ENCODE measurements at places on chromosomes 7 and 10. TPM values are rescaled to one million over a fixed set of nuclear protein-coding genes. Genes with fewer than 3 reads are reported as not detected.

DNA sequence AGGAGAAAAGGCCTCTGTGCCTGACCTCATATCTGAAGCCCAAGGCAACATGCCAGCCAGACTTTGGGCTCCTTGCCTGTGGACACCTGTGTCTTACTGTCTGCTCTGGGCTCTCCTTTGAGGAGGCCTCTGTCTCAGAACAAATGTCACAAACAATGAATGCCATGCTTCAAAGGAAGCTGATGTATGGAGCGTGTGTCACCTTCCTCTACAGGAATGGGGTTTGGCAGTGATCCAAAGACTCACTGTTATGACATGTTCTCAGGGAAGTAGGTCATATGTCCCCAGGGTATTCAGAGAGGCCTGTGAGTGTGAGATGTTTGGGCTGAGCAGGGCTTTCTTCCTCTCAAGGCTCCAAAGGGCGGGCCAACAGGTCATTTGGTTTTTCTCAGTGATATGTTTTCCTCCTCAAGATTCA, 38.4 kb downstream of the PTPRE start:
- DNase-seq, result no peak

DNA sequence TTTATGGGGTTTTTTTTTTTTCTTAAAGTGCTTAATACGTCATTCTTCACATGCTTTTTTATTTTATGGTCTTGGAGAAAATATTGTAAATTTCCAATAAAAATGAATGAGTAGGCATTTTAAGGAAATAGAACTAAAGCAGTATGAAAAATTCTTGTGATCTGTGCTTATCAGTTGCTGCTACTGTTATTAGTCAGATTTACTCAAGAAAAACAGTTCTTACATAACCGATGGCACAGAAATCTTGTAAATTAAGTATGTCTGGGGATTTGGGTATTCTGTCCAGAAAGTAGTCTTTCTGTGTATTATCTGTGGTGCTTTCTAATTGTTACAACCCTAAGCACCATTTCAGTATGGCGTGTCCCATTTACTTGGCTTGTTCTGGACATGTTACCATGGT, 64.7 kb downstream of the LRGUK start:
- DNase-seq, result no peak

- DNase-seq, result peak; percentile 69
Measured at GRCh38 chr10:52949899-52950298, 177.3 kb upstream of the MBL2 start.

DNA sequence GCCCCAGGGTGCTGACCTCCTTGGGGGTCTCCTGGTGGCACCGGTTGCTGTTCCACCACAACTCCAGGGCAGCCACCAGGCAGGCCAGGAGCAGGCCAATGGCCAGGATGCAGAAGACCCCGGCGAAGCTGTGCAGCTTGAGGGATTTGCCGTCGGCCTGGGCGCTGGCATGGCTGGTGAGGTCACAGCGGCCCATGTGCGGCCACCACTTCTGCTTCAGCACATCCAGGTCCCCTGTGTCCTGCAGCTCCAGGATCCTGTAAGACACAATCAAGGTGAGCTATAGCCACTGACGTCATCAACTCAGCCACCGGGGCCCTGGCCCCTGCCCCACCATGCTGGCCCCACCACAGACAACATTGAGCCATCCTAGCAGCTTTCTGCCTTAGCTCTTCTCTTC, 753.2 kb downstream of the GRID1 start:
- peak; percentile 17 for DNase-seq

DNA sequence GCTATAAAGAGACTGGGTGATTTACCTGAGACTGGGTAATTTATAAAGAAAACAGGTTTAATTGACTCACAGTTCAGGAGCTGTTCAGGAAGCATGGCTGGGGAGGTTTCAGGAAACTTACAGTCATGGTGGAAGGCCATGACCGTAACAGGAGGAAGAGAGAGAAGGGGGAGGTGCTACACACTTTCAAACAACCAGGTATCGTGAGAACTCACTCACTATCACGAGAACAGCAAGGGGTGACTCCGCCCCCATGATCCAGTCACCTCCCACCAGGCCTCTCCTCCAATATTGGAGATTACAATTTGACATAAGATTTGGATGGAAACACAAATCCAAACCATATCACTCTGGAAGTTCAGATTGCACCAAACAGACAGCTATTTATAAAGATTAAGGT, 59.8 kb upstream of the ARHGAP21 start:
- DNase-seq, result no peak

GRCh38 chr7:17558558-17559332, 260.3 kb downstream of the AHR start:
- no peak for DNase-seq

DNA sequence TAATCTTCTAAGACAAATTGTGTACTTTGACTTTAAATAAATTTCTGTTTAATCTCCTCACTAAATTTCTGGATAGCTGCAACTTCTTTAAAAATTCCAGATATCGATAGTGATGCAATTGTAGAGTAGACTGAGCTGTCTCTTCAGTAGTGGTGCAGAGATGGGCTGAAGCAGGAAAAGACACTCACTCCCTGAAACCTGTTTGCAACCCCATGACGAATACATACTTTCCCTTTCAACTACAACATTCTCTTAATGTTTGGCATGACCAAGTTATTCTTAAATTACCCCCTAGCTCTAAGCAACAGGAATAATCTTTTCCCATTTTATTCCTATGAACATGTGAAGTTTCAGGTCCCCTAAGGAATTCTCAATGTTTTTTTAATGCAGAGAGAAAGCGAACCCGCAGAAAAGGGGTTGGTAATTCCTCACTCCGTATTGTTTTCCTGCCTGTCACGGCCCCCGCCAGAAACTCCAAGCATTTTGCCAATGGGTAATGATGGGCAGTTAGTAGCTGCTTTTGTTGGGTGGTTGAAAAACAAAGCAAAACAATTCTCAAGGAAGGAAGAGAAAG, 1.3 kb downstream of the THSD7A start:
- no peak for DNase-seq

GRCh38 chr7:3959364-3959763, 658.3 kb downstream of the SDK1 start:
- no peak for DNase-seq

DNA sequence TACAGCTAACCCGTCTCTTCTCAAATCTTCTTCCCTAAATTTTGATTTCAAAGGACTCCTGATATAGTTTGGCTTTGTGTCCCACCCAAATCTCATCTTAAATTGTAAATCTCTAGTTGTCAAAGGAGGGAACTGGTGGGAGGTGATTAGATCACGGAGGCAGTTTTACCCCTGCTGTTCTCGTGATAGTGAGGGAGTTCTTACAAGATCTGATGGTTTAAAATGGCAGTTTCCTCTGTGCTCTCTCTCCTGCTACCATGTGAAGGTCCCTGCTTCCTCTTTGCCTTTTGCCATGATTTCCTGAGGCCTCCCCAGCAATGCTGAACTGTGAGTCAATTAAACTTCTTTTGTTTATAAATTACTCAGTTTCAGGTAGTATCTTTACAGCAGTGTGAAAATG, 269.3 kb downstream of the POLR1F start:
- no peak for DNase-seq

DNA sequence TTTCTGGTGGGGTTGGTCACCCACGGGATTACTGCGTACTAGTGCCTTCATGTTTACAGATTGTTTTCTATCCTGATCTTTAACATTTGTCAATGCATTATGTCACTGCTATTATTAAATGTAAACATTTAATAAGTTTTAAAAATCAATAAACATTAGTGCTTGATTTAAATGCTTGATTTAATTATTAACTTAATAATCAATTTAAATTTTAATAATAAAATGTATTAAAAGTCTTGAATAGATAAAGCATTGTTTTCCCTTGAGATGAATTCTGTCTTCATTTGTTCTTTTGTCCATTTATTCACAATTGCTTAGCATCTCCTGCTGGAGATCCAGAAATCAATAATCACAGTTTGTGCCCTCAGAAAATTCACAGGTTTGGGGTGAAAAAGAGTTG, 201.8 kb upstream of the HDAC9 start:
- DNase-seq, result no peak

DNA sequence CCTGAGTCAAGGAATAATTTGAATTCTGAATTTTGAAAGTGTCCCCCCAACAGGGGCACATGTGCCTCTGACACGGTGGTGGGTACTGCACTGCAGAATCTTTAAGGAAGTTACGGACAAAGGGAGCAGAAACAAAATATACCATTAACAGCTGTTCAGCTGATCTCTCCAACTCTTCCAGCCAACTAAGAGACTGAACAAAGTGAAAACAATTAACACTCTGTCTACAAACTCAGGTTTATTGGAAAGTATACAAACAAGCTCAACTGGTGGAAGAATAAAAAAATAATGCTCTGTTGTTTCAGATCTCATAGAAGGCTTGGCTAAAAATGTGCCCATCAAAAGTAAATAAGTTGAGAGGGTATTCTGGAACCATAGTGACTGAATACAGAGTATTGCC, 34.4 kb downstream of the ASB4 start:
- no peak for DNase-seq

DNA sequence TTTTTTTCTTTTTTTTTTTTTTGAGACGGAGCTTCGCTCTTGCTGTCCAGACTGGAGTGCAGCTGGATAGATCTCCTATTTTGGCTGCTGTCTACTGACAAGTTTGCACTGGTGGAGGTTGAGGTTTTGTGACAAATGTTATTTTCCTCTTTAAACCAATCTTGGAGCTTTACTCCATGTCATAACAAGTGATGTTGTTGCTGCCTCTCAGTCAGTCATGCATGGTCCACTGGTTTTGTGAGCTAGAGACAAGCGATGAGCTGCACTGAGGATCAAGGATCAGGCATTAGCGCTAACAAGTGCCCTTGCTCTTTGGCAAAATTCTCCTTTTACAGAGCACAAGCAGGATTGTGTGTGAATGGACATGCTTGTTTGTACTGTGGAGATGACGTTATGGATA, 805 bp upstream of the WDFY4 start:
- DNase-seq, result no peak

DNA sequence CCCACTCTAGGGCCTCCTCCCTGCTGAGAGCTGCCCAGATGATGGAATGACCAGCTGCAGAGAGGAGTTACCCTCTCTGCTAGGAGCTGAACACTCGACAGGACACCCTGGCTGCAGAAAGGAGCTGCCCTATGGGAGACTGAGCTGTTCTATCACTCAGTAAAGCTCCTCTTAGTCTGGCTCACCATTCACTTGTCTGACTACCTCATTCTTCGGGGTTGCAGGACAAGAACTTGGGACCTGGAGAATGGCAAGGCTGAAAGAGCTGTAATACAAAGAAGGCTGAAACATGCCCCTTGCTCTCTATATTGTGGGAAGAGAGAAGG, 30.5 kb downstream of the CRTAC1 start:
- no peak for DNase-seq

DNA sequence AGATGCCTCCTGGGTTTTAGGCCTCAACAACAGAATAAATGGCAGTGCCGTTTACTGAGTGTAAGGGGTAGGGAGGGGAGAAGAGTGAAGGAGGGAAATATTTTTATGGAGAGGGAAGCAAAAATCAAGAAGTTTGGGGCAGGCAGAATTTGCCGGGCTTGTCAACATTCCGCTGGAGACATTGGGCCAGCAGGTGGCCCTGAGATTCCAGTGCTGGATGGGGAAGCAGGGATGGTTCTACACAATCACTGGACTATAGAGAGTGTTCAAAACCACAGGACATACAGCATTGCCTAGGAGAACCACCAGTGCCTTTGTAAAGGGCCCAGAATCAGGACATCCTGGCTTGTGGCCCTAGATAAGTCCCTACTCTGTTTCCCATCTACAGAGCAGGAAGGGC, 598.6 kb upstream of the MGMT start:
- no peak for DNase-seq

DNA sequence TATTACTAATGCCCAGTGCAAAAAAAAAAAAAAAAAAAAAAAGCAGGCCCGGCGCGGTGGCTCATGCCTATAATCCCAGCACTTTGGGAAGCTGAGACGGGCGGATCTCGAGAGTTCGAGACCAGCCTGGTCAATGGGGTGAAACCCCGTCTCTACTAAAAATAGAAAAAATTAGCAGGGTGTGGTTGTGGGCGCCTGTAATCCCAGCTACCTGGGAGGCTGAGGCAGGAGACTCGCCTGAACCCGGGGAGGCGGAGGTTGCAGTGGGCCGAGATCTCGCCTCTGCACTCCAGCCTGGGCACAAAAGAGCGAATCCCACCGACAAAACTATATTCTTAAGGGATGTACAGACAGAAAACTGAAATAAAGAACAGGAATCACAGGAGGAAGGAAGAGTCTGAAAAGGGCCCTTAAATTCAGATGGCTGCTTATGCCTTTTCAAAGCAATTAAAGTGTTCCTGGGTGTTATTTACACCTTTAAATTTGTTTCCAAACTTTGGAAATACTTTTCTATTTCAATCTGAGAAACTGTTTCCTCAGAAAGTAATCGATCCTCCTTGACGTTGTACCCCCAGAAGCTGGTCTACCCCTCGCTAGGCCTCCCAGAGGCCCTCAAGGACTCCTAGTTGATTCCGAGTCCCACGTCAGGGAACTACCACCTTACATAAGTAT, 2.0 kb upstream of the KMT2E start:
- no peak for DNase-seq

DNA sequence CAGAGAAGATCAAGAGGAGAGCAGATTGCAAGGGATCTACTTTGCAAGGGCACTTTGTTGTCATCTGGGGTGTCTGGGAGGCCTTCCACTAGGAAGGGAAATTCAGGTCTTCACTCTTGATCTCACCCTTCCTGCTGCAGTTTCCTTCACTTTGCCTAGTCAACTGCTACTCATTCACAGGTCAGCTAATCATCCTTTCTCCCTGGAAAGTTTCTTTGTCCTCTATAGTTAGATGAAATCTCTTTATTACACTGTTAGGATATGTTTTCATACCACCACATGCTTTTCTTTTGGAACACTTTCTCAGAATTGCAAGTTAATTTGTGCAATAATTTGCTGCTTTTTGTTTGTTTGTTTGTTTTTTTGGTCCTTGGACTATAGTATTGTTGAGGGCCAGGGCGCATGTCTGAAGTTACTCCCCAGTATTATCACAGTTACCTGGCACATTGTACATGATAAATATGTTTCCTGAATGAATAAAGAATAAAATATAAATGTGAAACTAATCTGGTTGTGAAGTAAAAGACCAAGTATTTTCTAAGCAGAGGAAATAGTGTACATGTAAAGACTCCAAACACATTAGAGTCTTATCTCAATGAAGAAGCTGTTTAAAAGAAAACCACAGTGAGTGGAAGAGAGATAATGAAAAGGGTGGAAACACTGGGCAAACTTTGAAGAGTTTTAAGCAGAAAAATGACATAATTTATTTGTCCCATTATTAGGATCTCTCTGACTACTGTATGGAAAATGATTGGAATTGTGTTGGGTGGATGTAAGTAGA, 139.9 kb upstream of the DGKB start:
- no peak for DNase-seq

DNA sequence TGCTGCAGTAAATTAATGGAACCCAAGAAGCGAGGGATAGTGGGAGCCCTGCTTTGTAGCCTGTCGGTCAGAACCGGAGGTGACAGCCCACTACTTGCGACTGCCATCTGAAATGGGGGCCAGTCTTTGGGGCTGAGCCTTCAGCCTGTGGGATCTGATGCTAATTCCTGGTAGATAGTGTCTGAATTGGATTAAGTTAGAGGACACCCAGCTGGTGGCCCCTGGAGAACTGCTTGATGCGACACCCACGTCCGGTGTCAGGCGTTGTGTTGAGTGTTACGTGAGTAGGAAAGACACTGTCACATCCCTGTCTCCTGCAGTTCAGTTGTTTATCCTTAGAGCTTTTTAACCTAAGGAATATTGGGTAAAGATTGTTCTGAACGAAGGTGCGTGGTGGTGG, 5.0 kb downstream of the EIF3B start:
- no peak for DNase-seq

SPDYE8 gene
- not detected for total RNA-seq

PON1 gene
- total RNA-seq, result 0.90 TPM

OR2A5 gene
- total RNA-seq, result not detected

AGR2 gene
- not detected for total RNA-seq

NUTM2A gene
- 0.83 TPM for total RNA-seq

GPER1 gene
- total RNA-seq, result 0.22 TPM

CACUL1 gene
- 38.5 TPM for total RNA-seq

All from H9 (cell line).